ENCODE measurements at places on chromosomes 6 and 20.

GRCh38 chr6:36196880-36197548 lies 470 bp downstream of the BRPF3 start:
- DNase-seq, result peak; percentile 99

DNA sequence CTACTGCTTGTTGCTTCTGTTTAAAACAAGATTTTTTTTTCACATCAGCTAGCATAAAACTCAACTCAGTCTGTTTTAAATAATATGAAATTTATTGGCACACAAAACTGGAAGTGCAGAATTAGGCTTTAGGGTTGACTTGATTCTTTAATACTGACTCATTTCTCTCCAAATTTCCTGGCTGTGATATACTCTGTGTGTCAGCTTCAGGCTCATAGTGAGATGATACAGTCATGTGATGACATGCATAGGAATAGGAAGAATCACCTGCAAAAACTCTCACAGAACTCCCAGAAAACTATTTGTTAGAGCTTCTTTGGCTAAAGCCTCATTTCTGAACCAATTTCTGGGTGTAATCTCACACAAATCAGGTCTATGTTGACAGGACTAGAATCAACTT lies 1068.0 kb upstream of the EPHA7 start:
- DNase-seq, result no peak

DNA sequence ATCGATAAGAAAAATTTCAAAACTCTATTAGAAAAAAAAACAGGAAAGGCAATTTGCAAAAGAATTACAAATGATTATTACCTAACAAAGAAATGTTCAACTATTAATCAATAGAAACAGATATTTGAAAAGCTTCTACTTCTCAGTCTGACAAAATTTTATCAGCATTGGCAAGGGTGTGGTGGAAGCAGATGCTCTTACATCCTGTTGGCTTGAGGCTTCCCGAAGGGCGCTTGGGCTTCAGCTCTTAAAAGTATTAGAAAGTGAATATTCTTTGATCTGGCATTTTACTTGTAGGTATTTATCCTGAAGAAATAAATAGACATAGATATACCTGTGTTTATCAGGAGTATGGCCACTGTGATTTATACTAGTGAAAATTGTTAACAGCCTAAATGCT lies 38.7 kb downstream of the SLC35D3 start:
- DNase-seq, result no peak

DNA sequence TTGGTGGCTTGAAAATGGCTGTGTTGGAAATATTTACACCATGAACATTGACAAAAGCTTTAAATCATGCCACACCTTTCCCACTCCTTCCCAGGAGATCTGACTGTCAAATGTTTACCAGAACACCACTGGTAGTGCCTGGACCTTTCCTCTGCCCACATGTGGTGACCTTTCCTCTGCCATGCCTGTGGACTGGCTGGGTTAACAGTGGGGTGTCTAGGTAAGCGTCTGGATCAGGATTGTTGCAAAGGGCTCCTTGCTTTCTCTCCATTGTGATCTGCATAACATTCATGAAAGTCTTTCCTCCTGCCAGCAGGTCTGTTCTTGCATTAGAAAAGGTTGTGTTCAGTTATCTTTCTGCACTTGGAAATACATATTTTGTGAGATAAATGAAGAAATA lies 572.7 kb downstream of the DHX35 start:
- no peak for DNase-seq

GRCh38 chr6:39223061-39223460 lies 6.2 kb downstream of the KCNK5 start:
- DNase-seq, result no peak

- DNase-seq, result no peak
Observed at GRCh38 chr6:159983641-159984080, 14.8 kb downstream of the IGF2R start.

DNA sequence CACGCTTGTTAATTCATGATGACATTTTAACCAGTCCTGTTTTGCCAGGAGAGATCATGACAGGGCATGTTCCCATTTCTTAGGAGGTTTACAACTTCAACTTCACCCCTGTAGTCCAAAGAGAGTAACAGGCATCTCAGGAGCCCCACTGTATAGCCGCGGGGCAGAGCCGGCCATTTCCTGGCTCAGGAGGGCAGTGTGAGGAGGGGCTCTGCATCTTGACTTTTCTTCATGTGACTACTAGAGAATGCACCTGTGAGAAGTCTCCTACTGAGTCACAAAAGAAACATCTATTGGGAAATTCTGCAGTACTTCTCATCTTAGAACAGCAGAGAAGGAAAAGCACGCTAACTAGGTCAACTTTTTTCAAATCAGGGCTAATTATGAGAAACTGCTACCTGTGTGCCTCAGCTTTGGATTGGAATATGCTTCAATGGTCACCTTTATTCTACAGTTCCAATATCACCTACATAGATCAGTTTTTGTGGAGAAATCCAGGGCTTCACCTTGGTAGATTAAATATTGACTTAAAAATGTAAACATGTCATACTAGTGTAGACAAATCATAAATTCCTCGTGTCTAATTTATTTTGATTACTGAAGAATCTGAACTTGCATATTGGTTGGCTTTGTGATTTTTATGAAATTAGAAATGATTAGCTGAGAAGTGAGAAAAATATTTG lies 28.6 kb upstream of the SIM1 start:
- DNase-seq, result no peak

DNA sequence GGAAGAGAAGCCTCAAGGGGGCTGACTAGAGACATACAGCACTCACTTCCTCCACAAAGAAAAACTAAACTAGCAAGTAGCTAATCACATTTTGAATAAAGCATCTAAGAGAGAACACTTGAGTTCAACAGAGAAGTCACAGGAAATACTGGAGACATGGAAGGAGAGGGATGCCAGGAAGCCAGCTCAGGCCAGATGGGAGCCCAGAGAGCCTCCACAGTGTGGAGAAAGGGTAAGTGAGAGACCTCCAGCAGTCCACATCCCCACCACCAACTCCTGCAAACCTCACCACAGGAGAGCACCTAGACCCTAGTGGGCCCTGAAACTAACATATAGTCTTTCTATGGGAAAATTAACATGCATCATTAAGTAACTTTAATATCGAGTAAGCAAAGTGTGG lies 79.2 kb downstream of the EPM2A start:
- DNase-seq, result no peak
